Stimulated activated CD4-positive, alpha-beta T cell treated with anti-CD3 and anti-CD28 coated beads, Interleukin-4, amount 100 ng/mL, for 24 hours (primary cell): ENCODE measurements at places on chromosomes 2 and 18.

DNA sequence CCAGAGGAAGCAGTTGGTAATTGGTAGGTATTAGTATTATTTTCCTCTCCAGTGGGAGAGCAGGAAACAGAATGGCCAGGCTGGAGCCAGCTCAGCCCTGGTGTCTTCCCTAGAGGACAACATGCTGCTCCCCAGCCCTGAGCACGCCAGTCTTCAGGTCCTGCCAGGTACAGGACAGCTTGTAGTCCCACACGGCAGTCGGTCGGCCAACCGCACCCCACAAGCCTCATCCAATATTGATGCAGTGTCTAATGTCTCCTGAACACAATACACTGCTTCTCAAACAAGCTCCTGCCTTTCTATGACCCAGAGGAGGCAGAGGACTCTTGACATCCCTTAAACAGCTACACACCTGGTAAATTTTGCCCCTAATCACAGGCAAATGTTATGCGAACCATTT, 71.0 kb upstream of the PPP1CB start:
- DNase-seq: no peak

DNA sequence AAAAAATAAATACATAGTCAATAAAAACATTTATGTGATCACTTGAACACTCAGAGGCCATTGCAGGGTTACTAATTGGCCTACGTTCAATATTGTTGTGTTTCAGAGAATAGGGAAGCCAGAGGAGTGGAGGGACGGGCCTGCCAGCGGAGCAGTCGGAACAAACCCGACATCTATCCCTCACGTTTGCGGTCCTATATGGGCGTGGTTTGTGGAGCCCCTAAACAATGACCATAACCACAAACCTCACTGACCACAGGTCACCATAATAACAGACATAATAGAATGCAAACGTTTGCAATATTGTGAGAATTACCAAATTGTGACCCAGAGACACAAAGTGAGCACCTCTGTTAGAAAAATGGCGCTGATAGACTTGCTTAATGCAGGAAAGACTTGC, 19.5 kb upstream of the ZNF516 start:
- no peak for DNase-seq

DNA sequence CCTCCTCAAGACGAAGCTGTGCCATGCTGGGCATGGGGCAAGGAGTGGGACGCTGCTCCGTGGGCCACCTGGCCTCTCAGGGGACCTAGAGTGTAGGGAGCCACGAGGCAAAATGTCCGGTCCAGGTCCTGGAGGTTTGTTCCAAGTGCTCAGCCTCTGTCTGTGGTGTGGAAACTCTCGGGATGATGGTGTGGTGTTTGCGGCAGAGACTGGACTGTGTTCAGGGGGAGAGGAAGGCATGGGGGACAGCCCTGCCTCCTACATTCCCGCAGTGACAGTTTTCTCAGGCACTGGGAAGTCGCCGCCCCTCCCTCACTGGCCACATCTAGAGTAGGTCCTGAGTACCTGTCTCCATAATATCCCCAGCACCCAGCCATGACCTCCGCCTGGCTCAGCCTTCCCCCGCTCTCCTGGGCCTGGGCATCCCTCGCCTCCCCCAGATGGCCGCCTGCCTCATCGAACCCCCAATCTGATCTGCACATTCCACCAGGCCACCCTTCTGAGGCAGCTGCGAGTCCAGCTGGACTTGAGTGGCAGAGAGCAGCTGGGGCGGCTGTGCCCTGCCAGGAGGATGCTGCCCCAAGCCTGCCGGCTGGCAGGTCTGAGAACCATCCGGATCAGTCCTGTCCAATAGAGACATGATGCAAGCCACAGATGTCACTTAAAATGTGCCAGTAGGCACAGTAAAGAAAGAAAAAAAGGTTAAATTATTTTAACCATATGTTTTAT, 6.2 kb downstream of the KCNIP3 start:
- no peak for DNase-seq

DNA sequence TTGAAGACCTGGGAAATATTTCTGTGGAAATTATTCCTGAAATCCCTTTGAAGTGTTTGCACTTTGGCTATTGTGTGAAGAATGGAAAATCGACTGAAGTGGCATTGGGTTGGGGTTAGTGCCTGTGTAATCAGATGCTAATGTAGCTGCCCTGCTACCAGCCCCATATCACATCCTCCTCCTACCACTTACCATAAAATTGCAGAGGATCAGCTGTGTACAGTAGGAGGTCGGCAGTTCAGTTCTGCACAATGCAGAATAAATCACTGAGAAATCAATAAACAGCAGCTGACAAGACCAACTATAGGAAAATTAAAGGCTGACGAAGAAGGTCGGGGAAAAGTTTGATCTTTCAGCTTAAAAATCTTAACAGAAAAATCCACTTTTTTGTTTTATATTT, 440.9 kb downstream of the PTPRM start:
- no peak for DNase-seq

DNA sequence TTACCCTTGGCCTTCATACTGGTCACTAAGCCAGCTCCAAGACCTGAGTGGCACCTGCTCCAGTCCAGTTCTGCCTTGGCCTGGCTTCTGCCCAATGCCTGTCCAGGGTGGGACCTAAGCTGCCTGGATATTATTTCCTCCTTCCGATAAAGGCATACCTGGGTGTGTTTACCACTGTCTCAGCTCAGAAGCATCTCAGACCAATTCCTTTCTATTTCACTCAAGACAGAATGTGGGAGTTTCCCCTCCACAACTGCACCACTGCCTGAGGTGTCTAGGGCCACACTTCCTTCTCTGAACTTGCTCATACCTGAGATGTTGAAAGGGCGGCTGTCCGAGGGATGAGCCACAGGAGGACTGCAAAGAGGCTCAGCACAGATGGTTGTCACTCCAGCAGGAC, 18.4 kb upstream of the CAB39 start:
- DNase-seq: no peak

DNA sequence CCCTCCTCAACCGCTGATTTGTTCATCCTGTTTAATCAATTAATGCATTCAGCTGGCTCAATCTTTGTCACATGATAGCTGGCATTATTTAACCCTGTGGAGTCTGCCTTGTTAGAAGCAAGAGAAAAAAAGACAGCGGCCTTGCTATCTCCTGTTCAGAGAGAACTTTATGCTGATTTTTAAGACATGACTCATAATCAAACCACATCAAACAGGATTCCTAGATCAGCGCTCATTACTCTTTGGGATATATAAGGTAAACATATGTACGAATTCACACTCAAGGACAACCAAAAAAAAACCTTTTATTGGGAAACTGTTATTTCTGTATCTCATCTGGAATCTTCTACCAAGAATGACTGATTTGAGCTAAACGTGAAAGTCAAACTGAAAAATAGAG, 195.1 kb downstream of the C1D start:
- no peak for DNase-seq

DNA sequence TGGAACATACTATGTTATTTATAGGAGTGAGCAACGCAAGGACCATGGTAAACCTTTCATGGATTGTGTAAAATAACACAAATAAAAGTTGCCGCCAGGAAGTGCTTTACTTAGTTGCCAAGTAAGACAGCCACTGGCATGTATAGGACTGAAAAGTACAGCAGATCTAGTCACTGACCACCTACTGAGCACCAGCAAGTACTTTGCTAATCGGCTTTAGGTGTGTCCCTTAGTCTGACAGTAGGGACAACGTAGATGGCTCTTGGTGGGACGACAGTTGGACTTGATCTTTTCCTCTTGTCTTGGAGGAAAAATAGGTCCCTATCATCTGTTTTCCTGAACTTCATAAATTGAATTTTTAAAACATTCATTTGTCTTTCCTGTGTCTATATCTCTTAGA, 13.6 kb upstream of the CXXC1 start:
- DNase-seq: no peak

DNA sequence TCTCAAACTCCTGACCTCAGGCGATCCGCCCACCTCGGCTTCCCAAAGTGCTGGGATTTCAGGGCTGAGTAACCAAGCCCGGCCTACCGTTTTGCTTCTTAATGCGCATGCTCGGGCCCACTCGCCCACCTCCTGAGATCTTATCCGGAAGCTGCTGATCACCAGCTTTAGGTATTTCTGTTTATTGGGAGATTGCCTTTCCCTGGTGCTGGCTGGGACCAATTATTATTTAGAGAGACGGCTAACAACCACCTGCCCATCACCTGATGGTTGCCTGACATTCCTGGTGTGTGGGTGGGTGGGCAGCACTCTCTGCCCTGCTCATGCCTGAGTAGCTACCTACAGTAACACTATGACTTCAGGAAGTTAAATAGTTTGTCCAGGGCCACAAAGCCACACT, 56.3 kb upstream of the ZNF532 start:
- no peak for DNase-seq

- DNase-seq: peak; percentile 62
Measured at GRCh38 chr2:216666461-216667233, 28.7 kb downstream of the IGFBP5 start.

DNA sequence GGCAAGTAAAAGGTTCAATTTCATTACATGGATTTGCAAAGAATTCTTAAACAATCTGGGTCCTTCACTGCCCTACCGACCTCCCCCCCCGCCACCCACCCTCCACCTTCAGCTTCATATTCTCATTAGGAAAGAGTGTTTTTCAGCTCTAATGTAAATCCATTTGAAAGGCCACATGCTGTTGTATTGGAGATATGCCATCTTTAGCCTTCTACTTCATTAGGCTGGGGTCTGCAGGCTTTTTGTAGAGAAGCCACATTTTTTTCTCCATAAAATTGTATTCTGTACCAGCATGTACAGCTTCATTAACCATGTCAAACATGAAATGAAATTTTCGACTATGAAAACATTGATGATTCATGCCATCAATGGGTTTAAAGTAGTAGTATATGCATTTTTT, 42.8 kb upstream of the THUMPD2 start:
- no peak for DNase-seq

DNA sequence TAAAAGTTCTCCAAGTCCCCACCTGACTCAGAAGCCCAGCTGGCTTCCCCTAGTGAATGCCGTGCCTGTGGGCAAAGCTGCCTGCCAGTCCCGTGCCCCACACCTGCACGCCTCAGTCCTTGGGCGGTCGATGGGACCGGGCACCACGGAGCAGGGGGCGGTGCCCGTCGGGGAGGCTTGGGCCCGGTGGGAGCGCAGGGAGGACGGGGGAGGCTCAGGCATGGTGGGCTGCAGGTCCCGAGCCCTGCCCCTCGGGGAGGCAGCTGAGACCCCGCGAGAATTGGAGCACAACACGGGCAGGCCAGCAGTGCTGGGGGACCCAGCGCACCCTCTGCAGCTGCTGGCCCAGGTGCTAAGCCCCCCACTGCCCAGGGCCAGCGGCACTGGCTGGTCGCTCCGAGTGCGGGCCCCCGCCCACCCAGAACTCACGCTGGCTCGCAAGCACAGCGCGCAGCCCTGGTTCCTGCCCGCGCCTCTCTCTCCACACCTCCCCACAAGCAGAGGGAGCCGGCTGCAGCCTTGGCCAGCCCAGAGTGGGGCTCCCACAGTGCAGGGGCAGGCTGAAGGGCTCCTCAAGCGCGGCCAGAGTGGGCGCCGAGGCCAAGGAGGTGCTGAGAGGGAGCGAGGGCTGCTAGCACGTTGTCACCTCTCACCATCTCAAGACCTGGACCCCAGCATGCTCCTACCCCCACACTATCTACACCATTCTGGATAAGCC, 215.5 kb downstream of the TNS1 start:
- DNase-seq: no peak

DNA sequence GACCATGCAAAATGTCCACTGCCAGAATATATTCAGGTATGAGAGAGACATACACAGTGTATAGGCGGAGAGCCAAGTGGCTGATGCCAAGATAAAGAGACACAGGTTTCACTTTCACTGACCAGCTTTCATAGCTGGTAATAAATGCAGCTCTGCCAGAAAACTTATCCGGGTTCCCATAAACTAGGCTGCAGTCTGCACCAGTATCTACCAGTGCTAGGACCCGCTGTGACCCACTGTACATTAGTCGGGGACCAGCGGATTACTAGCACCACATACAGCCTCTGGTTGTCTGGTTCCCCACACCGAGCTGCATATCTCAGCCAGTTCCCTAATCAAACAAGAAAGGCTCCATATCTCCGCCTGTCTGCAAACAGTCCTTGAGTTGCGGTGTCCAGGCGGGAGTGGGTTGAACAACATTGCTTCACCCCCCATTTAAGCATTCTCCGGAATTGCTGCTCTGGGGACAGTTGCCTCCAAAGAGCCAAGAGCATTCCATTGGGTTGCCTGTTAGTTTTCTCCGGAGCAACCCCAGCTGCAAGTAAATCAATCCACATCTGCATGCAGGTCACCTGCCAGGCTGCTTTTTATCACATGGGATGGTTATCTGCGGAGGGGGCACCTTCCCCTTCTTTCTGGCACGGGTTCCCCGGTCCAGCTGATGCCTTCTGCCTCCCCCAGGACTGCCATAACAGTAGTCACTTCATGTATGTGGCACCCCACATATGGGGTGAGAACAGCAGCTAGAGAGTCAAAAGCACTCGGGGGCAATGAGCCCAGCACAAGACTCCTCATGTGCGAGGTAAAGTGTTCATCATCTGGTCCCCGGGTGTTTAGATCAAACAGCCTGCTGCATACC, 18.0 kb upstream of the KLHL23 start:
- DNase-seq: no peak

DNA sequence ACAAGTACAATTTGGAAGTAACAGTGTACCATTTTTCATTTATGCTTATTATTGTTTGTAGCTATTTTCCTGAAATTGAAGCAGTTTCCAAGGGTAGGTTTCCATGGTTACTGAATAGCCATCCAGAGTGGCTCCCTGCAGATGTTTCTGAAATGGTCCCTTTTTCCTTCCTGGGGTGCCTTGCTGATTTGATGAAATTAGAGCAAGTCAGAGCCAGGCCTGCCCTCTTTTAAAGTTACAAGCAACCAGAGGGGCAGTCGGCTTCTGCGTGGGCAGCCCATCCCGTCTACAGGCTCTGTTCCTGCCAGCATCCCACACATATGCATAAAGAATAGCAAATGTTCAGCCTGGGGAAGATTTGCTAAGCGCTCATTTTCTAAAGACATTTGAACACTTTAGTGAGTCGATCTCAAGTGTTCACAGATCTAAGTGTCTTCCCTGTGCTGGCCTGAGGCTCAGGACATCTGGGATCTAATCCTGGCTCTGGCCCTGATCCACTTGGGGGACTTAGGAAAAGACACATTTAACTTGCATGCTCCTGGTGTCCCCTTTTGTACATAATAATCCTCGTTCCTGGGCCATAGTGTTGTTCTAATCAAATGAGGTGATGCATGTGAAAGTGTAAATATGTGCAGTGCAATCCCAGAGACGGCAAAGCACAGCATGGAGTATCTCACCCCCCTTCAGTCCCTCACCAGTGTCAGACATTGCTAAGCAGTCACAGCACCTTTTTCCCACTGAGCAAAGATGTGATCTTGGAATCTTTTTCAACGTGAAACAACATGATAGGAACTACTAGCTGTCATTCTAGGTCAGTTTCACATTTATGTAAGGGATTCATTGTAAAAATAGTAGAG, 92.2 kb downstream of the STPG4 start:
- no peak for DNase-seq

GRCh38 chr2:11896386-11896785, 150.0 kb downstream of the LPIN1 start:
- no peak for DNase-seq

GRCh38 chr2:157722580-157723234, 94.0 kb upstream of the ACVR1C start:
- no peak for DNase-seq

DNA sequence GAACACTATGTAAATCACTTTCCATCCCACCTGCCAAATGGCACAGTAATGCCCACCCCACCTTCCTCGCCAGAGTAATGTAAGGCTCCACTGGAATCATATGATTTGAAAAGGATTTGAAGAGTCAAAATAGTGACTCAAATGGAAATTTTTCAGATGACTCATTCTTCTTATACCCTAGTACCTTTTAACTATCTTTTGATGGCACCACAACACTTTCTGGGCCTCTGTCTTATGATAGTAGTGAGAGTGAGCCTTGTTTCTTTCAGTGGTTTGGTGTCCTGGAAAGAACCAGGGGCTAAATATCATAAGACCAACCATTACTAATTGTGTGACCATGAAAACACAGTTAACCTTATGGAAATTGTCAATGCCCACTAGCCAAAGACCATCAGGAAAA, 235.4 kb upstream of the SLC14A2 start:
- no peak for DNase-seq
